Right lung (tissue), 10 donors: ENCODE measurements at places on chromosomes 5 and 9.

GRCh38 chr5:152378730-152379129 lies 26.3 kb downstream of the NMUR2 start:
- DNase-seq, result no peak

- DNase-seq, result no peak
Observed at GRCh38 chr5:98372351-98372750, 401.1 kb upstream of the RGMB start.

GRCh38 chr5:15592728-15593127 lies 92.7 kb downstream of the FBXL7 start:
- no peak for DNase-seq

- no peak for DNase-seq
Observed at GRCh38 chr9:12640866-12641636, 52.1 kb upstream of the TYRP1 start.

GRCh38 chr9:110832926-110833325 lies 164.3 kb downstream of the MUSK start:
- DNase-seq, result no peak

GRCh38 chr5:115585265-115585664 lies 17.0 kb downstream of the TICAM2 start:
- DNase-seq, result no peak

GRCh38 chr5:145752947-145753346 lies 82.2 kb downstream of the PRELID2 start:
- no peak for DNase-seq

DNA sequence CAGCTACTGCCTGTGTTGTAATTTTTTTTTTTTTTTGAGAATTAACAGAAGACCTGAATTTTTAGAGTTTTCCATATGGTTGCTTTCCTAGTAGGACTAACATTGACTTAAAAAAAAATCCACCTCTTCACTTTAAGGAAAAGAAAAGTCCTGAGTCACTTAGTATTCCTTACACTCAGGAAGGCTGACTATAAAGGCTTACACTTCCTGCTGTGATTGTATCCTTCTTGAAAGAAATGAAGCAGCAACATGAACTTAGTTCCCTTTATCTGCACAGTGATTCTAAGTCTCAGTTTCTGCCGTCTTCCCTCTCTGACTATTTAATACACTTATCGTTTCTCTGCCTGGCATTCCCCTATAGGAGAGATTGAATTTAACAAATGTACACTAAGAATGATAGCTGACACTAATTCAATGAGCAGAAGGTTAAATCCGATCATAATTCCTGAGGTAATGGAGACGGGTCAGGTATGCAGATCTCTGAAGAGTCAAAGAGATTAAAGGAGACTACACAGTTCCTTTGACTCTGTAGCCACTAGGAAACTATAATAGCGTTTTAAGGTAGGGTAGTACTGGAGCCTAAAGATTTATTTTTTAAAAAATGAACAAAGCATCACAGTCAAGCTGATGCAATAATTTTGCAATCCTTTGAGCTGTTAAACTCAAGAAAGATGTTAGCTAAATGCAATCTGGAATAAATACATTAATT lies 185.1 kb upstream of the ELAVL2 start:
- no peak for DNase-seq

GRCh38 chr5:138651058-138651766 lies 76.0 kb upstream of the HSPA9 start:
- no peak for DNase-seq

DNA sequence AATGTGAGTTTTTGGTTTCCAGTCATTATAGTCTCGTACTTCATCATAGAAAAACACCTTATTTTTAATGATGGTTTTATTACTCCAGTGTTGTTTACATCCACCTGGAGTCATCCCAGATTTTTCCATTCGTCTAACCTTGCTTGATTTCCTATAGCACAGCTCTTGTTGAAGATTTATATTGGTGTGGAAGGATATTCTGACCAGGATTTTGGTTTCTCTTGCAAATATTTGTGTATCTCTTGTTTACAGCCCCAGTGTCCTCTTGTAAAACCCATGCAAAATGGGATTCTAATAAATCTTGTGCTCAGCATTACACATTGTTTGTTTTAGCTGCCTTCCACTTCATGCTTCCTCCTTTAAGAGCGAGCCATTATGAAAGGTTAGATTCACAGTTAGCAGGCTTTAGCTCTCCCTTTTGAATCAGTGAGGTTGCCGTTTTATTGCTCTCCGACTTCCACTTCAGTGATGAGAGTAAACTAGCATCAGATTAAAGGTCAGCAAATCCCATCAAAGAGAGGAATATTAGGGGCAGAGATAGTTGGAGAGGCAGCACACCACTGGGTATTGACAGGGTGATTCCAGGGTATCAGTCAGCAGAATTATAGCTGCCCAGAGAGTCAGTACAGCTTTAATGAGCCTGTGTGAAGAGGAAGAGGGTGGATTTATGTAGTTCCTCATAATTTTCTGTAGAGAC lies 157.1 kb downstream of the PBX3 start:
- DNase-seq, result no peak

- DNase-seq, result no peak
Observed at GRCh38 chr5:107331312-107331711, 339.4 kb downstream of the EFNA5 start.

- DNase-seq, result no peak
Observed at GRCh38 chr5:164002628-164003027, 497.2 kb downstream of the MAT2B start.

DNA sequence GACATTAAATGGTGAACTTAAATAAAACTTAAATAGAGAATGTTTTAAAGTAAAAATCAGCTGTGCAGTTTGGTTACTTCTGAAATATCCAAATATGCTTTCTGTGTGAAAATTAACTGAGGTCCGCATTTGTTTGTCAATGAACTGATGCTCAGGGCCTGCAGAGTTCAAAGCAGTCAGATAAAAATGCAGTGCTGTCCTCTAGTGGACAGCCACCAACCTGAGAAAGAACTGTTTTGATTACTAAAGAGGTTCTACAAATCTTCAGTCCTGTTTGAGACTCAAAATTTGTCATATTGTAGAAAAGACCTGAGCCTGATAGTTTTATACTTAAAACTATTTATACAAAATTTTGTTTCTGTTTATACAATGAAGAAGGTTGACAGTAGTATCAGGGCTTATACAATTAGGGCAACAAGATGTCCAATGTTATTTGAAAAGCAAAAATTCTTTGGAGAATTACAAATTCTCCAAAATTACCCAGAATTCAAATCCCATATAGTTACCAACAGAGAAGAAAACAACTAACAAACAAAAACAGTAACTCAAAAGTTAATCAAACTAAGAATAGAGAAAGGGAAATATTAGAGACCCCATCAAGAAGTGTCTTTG lies 232.3 kb upstream of the TBCA start:
- no peak for DNase-seq

DNA sequence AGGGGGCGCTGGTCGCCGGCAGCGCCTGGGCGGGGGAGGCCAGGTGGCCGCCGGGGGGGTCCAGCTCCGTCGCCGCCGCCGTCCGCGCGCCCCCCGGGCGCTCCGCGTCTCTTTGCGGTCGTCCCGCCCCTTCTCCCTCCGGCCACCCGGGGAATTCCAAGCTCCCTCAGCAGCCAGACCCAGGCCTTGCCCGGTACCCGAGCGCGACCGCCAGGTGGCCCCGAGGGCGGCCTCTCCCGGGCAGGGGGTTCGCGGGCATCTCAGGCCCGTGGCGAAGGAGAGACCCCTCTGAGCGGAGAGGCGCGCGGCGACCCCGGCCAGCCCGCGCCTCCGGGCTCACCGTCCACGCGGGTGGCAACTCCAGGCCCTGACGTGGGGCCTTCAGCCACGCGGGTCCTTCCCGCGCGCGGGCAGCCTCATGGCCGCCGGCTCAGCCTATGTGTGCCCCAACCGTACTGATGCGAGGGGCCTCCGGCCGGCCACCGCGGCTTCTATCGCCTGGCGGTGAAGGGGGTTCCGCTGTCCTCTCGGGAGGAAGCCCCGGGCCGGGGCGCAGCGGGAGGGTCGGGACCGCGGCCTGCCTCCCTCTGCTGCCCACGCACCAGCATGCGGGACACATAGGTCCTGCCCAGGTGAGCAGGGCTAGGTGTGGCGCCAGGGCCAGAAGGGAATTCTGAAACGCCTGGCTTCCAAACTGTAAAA lies 529 bp upstream of the NRARP start:
- no peak for DNase-seq
